Activated naive CD4-positive, alpha-beta T cell (primary cell): ENCODE measurements at places on chromosomes 1 and 21.

- DNase-seq = no peak
Measured at GRCh38 chr1:183711741-183712361, 58.7 kb upstream of the APOBEC4 start.

GRCh38 chr1:179053486-179053885 lies 27.8 kb downstream of the FAM20B start:
- DNase-seq = no peak

- DNase-seq = no peak
Measured at GRCh38 chr1:2611031-2611501, 21.8 kb downstream of the MMEL1 start.

DNA sequence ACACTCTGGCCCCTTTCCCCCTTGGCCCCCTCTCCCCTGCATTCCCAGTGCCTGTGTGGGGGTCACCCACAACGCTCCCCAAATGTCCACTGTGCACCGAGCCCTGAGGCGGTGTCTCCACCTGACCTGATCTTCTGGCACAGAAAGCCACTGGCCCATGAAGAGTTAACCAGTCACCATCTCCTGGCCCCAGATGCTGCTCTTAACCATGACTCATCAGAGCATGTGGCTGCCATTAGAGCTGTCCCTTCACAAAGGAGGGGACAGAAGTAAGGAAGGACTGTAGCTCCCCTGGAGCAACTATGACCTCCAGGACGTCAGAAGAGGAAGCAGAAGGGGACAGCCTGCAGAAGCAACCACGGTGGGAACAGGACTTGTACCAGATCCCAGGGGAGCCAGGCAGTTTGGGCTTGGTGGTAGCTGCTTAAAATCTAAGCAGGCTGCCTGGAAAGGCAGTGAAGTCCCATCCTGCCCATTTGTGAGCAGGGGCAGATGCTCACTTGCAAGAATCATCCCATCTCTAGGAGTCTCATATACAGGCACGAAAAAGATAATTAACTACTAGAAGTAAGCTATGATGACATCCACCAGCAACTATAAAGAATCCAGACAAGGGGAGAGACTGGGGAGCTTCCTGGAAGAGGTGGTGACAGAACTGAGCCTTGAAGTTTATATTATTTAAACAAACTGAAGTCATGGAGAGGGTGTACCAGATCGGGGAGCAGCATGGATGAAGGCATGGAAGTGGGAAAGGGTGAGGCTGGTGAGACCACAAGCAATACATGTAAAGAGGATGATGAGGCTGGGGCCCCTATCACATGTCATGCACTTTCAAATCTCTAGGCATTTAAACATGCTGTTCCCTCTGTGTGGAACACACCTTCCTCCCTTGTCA lies 1.1 kb upstream of the TTC39A start:
- no peak for DNase-seq

DNA sequence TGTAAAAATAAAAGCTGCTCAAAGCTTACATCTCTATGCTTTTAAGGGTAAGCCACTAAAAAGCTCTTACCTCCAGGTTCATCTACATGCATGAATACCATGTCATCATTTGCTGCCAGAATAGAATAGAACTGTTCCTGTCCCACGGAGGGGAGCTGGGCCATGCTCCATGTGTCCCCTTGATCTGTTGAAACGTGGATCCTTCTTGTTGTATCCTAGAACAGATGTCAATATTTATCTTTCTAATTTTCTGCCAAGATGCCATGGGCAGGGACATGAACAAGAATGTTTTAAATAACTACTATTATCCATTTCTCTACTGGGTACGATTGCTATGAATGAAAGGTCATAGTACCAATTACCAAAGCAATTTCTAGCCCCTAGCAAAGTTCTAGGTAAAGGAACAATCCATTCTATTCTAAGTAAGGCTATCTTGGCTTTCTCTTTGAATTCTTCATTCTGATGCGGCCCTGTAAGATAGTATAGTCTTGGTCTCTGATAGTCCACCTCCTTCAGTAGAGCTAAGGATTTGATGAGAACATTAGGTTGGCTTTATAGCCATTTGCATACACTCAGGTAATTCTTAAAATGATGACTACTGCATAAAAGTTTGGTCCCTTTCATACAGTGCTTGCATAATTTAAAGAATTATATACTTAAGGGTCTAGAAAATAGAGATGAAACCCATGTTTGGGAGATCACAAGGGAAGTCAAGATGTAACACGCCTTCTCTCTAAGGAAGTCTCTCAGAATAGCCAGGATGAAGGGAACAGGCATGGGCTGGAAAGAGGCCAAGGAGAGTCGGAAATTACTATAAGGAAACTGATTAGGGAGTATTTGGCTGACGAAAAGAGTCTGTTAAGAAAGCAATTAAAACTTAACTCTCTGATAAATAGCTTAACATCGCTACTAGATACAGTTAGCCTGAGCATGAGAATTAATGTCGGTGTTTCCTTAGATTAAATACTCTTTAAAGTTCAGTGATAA lies 35.4 kb upstream of the MYBPHL start:
- DNase-seq = no peak

DNA sequence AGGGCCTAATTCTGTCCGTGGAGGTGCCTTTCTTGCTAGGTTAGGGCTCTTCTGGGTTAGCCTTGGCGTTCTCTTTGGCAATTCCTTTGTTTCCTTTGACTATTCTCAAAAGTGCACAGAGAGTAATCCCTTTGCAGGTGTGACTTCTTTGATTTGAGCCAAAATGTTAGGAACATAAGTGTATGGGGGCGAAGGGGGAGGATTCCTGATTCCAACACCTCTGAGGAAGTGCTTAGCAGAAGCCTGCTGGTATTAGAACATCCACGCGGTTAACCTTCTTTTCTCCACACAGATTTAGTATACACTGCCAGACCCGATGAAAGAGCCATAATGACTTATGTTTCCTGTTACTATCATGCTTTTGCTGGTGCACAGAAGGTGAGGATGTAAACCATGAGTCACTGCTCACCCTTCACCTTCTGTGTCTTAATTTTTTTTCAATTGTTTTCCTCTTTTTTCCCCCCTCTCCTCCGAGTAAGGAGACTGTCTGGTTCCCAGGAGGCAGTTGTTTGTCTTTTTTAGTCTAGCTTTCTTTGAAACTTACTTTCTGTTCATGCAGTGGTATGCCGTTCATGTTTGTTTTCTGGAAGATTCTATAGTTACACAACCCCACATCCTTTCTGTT lies 48.0 kb downstream of the ACTN2 start:
- DNase-seq = no peak

DNA sequence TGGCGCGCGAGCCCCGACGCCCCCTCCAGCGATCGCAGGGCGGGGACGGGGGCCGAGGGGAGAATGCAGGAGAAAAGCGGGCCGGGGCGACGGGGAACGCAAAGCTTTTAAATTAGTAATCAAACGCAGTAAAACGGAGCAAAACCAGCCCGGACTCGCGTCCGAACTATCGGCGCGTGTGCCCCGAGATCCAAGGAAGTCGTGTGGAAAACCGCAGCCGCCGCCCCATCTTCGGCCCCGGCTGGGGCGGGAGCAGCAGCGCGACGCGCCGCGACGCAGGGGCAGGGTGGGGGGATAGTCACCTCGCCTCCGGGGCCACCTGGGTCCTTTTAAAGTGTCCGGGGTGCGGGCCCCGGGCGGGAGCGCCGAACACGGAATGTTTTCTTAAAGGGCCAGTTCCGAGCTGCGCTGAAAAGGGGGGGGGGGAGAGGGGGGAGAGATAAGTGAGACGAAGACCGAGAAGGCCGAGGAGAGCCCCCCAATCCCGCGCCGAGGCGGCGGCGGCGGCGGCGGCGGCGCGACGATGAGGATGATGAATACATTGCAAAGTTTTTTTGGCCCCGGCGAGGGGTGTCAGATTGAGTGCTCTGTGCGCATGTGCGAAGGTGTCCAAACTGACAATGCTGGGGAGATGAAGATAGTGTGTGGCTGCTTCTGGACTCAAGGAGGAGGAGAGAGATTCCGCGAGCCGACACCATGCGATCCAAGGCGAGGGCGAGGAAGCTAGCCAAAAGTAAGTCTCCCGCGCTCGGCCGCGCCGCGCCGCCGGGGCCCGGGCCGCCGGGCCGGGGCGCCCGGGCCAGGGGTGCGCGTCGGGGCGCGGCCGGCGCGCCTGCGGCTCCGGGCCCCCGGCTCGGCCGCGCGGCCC lies at the start of gene PRDM16:
Gene PRDM16 (plus strand): TSS at position 640 of the 868 bp plus-strand sequence. CDS start 57 bp downstream, at position 697.
- no peak for DNase-seq

- no peak for DNase-seq
Measured at GRCh38 chr1:234851450-234852438, 241.8 kb upstream of the IRF2BP2 start.

- DNase-seq = no peak
Measured at GRCh38 chr1:241061062-241061461, 295.9 kb downstream of the RGS7 start.

- DNase-seq = no peak
Measured at GRCh38 chr1:42214447-42214871, 49.9 kb upstream of the GUCA2A start.

DNA sequence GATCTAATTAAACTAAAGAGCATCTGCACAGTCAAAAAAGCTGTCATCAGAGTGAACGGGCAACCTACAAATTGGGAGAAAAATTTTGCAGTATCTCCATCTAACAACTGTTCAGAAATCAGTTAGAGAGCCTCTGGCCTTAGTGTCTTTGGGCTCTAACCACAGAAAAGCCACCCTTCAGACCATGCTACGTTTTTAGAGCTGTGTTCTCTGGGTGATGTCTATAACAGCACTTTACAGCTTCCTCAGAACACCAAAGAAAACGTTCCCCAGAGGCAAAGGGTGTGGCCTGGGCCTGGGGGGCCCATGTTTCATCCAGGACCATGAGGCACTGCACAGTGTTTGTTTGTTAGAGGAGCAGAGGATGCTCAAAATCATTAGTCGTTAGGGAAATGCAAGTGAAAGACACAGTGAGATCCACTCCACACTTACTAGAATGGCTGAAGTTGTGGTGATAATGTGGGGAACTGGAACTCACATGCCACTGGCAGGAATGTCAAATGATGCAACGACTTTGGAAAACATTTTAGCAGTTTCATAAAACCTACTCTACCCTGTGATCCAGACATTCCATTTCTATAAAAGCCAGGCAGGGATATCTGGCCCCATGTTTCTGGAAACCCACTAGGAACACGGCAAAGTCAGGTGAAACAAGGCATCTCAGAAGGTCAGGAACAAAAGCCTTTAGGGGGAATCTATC lies 250.4 kb upstream of the HOOK1 start:
- no peak for DNase-seq

DNA sequence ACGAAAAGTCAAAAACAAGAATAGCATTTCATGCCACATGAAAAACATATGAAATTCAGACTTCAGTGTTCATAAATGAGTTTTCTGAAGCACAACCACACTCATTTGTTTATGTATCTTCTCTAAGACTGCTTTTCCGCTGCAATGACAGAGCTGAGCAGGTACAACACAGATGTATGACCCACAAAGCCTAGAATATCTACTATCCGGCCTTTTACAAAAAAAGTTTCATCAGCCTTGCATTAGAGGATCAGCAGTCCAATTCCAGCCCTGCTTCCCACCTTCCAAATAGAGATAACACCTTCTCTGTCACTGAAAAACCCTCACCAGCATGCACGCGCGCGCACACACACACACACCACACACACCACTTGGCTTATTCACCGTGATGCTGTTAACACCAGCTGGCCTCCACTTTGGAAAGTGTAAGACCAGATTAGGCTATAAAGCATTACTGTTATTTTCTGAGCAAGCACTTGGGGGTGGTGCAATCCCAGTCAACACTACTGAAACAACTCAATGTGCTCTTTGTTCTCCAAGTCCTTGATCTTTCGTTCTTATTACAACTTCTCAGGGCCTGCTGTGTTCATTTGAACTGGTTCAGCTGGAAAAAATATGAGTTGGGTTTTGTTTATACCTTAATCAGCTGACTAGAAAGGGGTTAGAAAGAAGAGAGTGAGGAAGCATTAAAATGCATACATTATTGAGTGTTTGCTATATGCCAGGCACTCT lies 90.0 kb downstream of the GLUL start:
- no peak for DNase-seq

- DNase-seq = no peak
Measured at GRCh38 chr21:28445141-28445830, 547.4 kb downstream of the LTN1 start.

- no peak for DNase-seq
Measured at GRCh38 chr1:236589531-236589930, 14.8 kb downstream of the HEATR1 start.

GRCh38 chr1:39061951-39062350 lies 35.8 kb downstream of the NDUFS5 start:
- no peak for DNase-seq

GRCh38 chr1:228736844-228737445 lies 1.7 kb downstream of the RHOU start:
- no peak for DNase-seq

GRCh38 chr1:214584805-214585766 lies 17.9 kb upstream of the CENPF start:
- no peak for DNase-seq

GRCh38 chr21:39208624-39209333 lies 25.5 kb upstream of the PSMG1 start:
- DNase-seq = no peak

GRCh38 chr1:208209286-208209685 lies 34.9 kb downstream of the PLXNA2 start:
- no peak for DNase-seq

GRCh38 chr1:60908159-60908558 lies 174.2 kb upstream of the NFIA start:
- no peak for DNase-seq

- peak; percentile 25 for DNase-seq
Measured at GRCh38 chr1:32014199-32014947, 705 bp downstream of the KHDRBS1 start.

DNA sequence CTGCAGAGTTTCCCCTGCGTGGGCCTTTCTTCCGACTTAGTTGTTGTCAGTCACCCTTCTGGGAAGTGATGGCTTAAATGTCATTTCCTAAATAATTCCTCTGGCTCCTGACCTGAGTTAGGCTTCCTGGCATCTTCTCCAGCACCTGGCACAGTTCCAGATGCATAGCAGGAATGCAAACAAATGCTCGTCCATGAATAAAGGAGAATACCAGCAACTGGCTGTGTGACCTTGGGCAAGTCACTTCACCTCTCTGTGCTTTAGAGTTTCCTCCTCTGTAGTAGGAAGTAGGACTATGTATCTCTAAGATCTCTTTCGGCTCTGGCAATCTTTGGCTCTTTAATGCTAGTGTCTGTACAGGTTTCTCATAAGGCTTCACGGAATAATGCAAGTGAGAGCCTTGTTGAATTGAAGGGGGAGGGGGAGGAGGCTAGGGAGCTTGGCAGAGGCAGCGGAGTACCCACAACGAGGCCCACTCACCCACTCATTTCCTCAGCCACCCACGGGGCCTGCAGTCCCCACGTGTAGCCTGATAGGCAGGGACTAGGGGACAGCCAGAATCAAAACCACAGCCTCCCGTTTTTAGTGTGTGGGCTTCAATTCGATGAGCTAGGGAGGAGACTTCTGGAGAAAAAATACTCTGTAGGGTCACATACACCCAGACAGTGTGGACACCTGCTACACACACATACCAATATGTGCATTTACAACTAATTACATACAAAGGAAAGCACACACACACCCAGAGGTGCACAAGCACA lies 48.1 kb downstream of the TENT5C start:
- DNase-seq = no peak

GRCh38 chr1:230643908-230644307 lies 1.6 kb downstream of the COG2 start:
- DNase-seq = no peak

- DNase-seq = no peak
Measured at GRCh38 chr1:231286603-231287002, 45.6 kb downstream of the GNPAT start.
